ENCODE measurements at places on chromosomes 12 and 14.

DNA sequence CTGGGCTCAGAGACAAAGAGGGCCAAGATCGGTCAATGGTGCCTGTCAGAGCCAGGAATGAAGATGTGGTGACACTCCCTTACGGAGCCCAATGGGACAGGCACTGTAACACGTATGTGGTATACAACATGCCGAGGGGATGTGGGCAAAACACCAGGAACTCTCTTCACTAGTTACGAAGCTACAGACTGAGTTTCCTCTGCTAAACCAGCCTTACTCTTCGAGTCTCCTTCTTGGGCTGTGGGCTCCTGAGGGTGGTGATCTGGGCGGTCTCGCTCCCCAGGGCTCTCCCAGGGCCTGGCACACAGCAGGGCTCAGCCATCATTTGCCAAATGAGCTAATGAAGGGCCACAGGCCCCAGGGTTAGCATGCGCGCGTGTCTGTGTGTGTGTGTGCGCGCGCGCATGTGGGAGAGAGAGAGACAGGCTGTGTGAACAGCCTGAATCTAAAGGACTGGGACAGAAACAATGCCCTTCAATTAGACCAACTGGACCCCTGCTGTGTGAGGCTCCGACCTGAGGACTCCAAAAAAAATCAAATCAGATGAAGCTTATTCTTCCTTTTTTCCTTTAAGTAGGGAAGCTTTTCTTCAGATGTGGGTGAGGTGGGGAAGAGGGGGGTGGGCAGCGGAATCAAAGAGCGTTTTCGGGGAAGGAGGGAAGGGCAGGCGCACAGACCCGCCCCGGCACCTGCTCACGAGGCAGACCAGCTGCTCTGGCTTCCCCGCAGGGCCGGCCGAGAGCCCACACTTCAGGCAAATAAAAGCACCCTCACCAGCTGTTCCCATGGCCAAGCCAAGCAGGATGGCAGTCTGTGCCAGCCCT, 42.5 kb downstream of the CCDC88C start:
- peak; percentile 65 for DNase-seq

DNA sequence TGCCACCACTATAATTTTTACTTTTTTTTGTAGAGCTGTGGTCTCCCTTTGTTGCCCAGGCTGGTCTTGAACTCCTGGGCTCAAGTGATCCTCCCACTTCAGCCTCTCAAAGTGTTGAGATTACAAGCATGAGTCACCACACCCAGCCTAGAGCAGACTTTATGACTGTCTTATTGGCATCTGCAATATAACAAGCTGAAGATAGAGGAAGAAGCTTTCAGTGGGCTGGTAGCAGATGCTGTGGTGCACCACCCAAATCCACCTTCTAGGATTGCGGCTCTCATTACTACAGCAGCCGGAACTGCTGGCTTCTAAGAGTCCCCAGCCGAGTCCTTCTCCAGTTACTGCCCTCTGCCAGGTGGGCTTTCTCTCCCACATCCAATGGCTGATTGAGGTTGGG, 7.6 kb upstream of the STK38L start:
- no peak for DNase-seq

DNA sequence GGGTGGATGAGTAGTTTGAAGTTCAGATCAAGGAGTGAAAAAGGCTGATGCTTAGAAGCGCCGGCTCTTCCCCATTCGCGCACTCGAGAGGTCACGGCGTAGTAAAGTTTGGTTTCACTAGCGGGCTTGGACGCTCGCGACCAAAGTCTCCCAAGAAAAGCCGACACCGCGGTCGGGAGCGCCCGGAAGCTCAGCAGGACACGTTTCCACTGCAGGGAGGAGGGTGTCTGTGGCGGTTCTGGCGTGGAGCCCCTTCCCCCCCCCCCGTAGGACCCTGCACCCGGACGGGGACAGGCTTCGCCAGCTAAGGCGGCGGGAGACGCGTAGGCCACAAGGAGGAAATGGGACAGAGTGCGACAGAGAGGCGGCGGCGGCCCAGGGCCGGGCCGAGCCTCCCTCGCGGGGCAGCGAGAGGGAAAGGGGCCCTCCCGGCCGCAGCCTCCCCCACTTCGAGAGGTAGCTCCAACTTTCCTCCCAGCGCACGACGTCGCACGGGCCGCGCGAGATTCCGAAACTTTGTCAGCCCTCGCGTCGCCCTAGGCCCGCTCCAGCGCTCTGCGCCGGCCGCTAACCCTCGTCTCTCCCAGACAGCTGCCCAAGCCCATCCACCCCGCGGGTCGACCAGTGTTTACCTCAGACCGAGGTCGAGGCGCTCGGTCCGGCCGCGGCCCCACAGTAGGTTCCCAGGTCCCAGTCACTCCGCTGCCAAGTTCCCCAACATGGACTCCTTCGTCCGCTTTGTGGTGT, 480 bp downstream of the SCAF11 start:
- DNase-seq: peak; percentile 58

DNA sequence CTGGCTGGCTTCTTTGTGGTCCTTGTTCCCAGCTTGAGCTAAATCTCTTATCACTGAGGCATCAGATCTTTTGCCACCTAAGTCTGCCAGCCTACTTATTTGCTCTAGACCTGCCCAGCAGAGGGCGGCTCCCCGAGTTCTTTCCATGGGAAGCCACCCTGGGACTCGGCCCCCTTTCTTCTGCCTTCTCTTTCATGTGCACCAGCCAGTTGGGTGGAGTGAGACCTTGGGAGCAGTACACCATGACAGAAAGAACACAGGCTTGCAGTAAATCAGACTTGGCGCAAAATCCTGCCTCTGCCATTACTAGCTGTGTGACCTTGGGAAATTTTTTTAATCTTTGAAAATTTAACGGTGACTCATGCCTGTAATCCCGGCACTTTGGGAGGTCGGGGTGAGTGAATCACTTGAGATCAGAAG, 7.4 kb downstream of the SMAGP start:
- peak; percentile 86 for DNase-seq

DNA sequence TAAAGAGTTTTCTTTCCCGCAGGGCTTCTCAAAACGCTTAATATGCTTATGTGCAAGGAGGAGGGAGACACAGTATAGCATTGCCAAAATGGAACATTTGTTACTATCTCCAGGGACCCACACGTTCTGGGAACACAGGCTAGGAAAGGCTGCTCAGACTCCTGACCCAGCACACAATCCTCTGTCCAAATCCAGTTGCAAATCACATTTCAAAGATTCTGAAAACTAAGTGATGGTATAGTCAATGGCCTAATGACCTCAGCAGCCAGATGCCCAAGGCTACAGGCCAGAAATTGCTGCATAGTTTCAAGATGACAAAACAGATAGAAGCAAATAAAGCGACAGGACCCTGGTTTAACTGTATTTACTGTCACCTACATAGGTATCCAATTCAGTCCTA, 97.0 kb upstream of the GRIP1 start:
- DNase-seq: no peak

- peak; percentile 99 for DNase-seq
Measured at GRCh38 chr12:110583137-110584059, at the start of gene PPTC7. Gene PPTC7 (minus strand): TSS chr12:110583318. CDS start chr12:110583031, 287 bp downstream.

GRCh38 chr12:47757840-47758583, 668 bp downstream of the RAPGEF3 start:
- peak; percentile 83 for DNase-seq

GRCh38 chr12:45216983-45217485, 1.1 kb downstream of the ANO6 start:
- DNase-seq: no peak

GRCh38 chr14:22036541-22037239, 363.1 kb upstream of the OR4E1 start:
- no peak for DNase-seq

DNA sequence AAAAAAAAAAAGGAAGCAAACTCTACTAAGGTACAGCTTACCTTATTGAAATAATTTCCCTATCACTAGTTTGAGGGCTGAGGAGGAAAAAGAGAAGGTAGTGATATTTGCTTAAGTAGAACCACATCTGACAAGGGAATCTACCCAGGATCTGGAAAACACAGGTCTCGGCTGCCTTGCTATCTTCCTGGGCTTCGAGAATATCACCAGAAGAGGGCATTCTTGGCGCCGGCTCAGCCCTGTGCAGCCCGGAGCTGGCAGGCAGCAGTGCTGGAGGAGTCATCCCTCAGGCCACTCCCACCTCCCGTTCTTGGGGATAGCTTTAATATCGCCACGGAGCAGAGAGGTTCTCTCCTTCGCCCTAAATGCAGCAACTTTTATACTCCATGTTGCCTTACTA, 1181.2 kb downstream of the VRK1 start:
- peak; percentile 74 for DNase-seq

GRCh38 chr14:106845286-106846087, 1319.1 kb downstream of the TMEM121 start:
- peak; percentile 63 for DNase-seq

DNA sequence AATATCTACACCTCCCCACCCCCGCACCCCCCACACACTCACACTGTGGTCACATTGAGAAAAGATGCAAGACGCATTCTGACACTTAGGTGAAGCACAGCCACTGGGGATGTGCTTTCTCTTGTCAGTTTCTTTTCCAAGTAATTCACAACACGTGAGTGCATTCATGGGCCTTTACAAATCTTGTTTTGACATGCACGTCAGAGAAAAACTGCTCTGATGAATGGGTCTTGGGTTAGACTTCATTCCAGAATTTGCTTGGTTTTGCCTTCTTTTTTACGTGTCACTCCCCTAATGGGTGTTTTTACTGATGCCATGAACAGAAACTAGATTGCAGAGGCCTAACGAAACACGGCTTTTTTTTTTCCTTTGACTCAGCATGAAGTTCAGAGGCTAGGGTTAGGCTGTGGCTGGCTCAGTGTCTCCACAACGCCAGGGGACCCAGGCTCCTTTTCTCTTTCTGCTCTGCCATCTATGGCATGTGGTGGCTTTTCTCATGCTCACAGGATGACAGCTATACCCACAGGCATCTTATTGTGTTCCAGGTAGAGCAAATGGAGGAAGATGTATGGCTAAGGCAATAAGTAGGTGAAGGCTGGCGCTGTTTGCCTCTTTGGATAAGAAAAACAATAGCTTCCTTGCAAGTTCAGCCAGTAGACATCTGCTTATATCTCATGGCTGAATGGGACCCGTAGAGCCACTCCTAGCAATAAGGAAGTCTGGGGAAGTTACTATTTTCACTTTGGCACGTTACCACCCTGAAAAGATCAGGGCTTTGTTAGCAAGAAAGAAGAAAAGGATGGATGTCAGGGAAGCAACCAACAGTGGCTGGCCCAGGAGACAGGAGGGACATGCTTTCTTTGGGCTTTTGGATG, 253.3 kb downstream of the SLC15A4 start:
- DNase-seq: no peak

DNA sequence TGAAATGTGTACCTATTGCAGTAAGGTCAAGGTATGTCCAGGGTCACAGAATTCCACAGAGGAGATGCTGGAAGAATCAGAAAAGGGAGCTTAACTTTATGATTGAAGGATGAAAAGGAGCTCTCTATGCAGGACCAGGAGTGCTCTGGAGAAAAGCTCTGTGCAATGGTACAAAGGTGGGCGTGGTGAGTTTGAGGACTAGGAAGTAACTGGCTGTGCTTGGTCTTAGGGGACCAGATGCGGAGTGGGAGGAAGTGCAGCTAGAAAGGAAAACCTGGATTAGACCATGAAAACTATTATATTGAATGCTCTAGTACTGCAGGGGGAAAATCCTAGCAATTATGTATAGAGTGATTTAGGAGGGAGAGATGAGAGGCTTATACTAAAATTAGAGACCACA, 56.8 kb downstream of the BTG1 start:
- DNase-seq: no peak

DNA sequence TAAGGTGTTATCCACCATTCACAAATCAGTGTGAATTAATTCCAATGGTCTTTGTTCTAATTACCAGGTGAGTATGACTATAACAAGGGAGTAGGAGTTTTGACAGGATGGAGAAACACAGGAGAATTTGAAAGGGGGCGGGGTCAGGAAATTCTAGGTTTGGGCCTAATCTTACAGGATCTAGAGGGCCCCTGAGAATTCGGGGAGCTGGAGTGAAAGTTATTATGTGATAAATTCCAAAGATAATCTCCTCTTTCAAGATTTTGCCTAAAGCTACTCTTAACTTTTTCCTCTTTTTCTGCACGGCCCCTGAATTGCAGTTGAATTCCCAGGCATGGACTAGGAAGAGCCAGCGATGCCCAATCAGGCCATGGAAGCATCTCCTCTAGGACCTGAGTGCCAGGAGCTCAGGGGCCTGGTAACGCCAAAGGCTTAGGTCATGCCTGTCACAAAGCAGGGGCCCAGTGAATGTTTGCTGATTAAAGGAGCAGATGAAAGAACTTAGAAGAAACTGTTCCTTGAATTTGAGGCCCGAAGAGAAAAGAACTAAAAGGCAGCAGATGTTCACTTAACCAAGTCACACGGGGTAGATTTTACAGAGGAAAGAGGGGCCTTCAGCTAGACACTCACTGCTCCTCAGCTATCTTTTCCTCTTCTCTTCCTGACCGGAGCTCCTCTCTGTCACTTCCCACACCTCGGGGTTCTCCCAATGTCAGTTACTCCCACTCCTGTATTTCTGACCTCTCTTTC, 195.5 kb downstream of the PPM1H start:
- DNase-seq: no peak

- DNase-seq: no peak
Measured at GRCh38 chr12:26696613-26697092, 136.3 kb downstream of the ITPR2 start.

DNA sequence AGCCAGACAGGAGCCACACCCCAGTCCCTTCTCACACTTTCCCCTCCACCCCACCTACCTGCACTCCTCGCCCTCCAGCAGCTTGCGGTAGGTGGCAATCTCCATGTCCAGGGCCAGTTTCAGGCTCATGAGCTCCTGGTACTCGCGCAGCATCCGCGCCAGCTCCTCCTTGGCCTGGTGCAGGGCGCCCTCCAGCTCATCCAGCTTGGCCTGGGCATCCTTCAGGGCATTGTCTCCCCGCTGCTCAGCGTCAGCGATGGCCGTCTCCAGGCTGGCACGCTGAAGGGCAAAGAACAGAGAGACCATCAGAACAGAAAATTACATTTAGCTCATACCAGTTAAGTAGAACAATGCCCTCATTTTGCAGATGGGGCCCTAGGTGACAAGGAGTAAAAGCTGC, 5.5 kb downstream of the KRT74 start:
- DNase-seq: no peak

GRCh38 chr12:6786416-6787094, 2.8 kb upstream of the CD4 start:
- DNase-seq: no peak

- no peak for DNase-seq
Measured at GRCh38 chr12:20004952-20005351, 363.4 kb upstream of the PDE3A start.

DNA sequence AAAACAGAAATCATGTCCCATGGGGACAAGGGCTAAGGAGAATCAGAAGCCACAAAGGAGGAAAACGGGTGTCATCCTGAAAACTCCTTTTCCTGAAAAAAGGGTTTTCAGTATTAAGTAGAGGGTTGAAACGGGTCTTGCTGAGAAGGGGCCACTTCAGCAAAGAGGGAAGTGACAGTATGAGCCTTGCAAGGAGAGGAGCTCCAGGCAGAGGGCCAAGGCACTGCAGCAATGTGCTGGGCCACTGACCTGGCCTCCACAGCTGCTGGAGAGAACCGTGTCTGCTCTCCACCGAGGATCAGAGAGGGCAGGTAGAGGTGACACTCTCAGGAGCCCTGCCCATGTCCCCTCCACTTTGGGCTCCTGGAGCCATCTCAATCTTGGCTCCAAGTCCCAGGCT, 103.3 kb downstream of the NCOR2 start:
- no peak for DNase-seq

Measured in pancreas (tissue), 10 donors.